ENCODE measurements at places on chromosomes 11 and 22.

DNA sequence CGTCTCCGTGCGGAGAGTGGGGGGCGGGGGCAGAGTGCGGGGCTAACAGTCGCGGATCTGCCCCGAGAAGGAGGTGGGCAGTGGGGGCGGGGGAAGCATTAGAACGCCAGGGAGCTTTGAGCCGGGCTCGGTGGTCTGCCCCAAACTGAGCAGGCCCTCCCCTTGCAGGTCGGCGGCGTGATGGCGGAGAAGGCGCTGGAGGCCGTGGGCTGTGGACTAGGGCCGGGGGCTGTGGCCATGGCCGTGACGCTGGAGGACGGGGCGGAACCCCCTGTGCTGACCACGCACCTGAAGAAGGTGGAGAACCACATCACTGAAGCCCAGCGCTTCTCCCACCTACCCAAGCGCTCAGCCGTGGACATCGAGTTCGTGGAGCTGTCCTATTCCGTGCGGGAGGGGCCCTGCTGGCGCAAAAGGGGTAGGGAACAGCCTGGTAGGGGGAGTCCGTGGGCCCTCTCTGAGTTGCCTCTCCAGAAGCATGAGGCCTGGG lies 979 bp downstream of the ABCG4 start:
- H3K4me3 ChIP-seq, result no peak overlapping the region
- no peaks in the 10 kb centered on the region for H3K4me1 ChIP-seq
- no peak overlapping the region for H3K27ac ChIP-seq

GRCh38 chr11:15969281-15969680 lies 387.1 kb downstream of the SOX6 start:
- H3K4me3 ChIP-seq, result no peak overlapping the region
- no peaks in the 10 kb centered on the region for H3K4me1 ChIP-seq
- no peaks in the 10 kb centered on the region for H3K36me3 ChIP-seq
- DNase-seq, result peak; percentile 43
- H3K27ac ChIP-seq, result no peak overlapping the region
- no peaks in the 10 kb centered on the region for H3K27me3 ChIP-seq

DNA sequence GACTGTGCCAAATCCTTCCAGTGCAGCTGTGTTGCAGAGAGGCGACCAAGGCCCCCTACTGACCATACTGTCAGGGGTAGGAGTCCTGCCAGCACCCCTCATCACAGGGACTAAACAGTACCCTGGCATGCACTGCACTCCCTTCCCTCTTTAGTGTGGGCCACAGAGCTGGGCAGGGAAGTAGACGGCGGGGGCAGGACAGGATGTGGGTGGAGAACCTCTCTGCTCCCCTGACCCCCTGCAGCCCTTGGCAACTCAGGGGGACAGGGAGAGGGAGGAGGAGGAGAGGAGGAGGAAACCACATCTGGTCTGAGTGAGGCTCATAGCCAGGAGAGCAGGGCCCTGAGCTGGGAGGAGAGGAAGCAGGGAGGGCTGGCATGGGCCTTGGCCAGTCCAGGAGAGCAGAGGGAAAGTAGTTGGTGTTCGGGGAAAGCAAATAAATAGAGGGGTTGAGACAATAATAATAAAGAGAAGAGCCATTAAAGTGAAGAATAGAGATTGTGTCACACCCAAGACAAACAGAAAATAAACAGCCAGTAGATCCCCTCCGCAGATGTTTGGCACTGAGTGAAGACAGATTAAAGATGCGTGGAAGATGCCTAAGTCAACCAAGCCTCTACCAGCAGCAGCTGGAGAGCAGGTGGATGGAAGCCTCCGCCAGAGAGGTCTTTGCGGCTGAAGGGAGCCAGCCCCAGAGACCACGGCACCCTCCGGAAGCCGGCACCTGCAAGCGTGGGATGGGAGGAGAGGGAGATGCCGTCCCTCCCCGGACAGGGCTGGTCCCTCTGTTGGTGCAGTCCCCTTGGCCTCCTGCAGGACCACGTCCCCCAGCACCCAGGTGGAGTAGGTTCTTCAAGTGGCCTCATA lies 61.5 kb downstream of the RPUSD4 start:
- DNase-seq, result no peak
- H3K4me1 ChIP-seq, result no peaks in the 10 kb centered on the region
- H3K36me3 ChIP-seq, result no peaks in the 10 kb centered on the region
- no peak overlapping the region for H3K27ac ChIP-seq
- H3K4me3 ChIP-seq, result no peak overlapping the region
- H3K27me3 ChIP-seq, result no peaks in the 10 kb centered on the region

- no peak for DNase-seq
- H3K4me3 ChIP-seq, result no peak overlapping the region
- H3K27me3 ChIP-seq, result no peaks in the 10 kb centered on the region
- H3K4me1 ChIP-seq, result no peaks in the 10 kb centered on the region
- H3K36me3 ChIP-seq, result no peaks in the 10 kb centered on the region
Observed at GRCh38 chr11:4926608-4927007, 2.5 kb upstream of the OR51G1 start.

DNA sequence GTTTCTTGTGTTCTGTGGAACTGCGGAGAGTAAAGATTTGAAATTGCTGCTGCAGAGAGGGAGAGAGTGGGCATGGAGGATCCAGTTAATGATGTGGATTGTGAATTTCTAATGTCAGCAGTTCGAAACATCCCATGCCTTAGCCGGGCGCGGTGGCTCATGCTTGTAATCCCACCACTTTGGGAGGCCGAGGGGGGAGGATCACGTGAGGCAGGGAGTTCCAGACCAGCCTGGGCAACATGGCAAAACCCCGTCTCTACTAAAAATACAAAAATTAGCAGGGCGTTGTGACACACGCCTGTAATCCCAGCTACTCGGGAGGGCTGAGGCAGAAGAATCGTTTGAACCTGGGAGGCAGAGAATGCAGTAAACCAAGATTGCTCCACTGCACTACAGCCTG lies 1.1 kb upstream of the CAVIN3 start:
- H3K27ac ChIP-seq, result peak overlapping the region; percentile 97
- H3K4me3 ChIP-seq, result no peak overlapping the region
- peak; percentile 32 for DNase-seq
- no peaks in the 10 kb centered on the region for H3K27me3 ChIP-seq
- H3K4me1 ChIP-seq, result no peaks in the 10 kb centered on the region

GRCh38 chr11:20070459-20070858 lies 89.8 kb downstream of the DBX1 start:
- H3K36me3 ChIP-seq, result no peaks in the 10 kb centered on the region
- H3K27me3 ChIP-seq, result no peaks in the 10 kb centered on the region
- no peak overlapping the region for H3K4me3 ChIP-seq
- no peak for DNase-seq

DNA sequence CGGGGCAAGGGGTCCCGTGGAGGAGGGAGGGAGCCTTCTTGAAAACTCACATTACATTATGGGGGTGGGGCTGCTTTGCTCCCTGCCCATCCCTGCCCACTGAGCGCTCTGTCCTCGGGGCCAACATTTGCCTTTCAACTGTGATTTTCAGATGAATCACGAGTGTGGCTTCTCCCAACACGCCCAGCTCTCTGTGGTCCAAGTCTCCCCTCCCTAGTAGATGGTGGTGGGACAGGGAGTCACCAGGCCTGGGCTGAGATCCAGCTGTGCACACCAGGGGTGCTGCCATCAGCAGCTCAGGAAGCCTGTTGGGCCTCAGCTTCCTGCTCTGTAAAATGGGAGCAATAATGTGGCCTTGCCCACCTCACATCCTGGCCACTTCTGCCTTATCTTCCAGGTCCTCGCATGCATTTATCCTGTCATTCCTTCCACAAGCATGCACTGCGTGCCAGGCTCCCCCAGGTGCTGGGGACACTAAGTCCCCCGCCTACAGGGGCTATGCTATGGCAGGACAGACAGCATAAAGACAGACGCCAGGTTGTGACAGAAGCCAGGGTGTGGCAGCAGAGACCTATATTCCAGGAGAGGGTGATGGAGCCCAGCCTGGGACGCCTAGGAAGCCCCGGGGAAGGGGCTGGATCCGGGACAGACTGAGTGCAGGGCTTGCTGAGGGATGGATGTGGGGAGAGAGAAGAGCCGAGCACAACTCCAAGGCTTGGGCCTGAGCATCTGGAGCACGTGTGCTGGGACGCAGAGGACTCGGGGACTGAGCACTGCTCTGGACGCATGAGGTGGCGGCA lies 30.5 kb downstream of the NFAM1 start:
- DNase-seq, result no peak
- no peaks in the 10 kb centered on the region for H3K27me3 ChIP-seq
- no peaks in the 10 kb centered on the region for H3K36me3 ChIP-seq

- H3K27ac ChIP-seq, result no peak overlapping the region
- no peaks in the 10 kb centered on the region for H3K27me3 ChIP-seq
- H3K4me3 ChIP-seq, result no peak overlapping the region
- no peak for DNase-seq
- no peaks in the 10 kb centered on the region for H3K36me3 ChIP-seq
Observed at GRCh38 chr11:68988491-68988890, 7.7 kb upstream of the MRGPRD start.

DNA sequence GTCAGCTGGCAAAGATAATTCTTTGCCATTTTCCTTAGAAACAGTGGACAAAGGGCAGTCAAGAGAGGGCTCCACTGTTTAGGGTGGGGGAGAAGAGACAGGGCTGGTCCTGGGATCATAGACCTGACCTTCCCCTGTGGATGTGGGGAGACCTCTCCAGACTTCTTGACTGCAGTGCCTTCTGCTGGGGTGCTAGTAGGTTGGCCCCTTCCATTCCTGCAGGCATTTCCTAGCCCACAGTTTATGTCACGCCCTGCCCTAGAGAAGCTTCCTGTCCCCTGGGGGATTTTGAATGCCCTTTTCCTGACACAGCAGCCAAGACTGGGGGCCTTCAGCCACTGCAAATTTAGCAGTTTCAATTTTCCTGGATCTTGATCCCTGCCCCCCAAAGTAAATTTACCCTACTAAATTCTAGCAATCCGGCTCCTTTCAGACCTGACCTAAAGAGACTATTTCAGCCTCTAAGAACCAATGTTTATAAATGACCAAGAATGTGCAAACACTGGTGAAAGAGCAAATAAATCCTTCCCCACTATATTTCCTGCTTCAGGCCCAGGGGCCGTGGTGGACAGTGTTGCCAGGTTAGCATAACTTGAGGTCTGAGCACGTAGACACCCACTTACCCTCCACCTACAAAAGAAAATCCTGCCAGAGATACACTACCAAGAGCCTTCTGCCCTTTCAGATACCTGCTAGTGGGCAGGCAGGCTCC lies 58.4 kb downstream of the PPFIBP2 start:
- H3K27ac ChIP-seq, result peak overlapping the region; percentile 72
- peaks cover 34% of the 10 kb centered on the region for H3K4me1 ChIP-seq
- H3K4me3 ChIP-seq, result no peak overlapping the region
- no peaks in the 10 kb centered on the region for H3K36me3 ChIP-seq
- DNase-seq, result no peak

DNA sequence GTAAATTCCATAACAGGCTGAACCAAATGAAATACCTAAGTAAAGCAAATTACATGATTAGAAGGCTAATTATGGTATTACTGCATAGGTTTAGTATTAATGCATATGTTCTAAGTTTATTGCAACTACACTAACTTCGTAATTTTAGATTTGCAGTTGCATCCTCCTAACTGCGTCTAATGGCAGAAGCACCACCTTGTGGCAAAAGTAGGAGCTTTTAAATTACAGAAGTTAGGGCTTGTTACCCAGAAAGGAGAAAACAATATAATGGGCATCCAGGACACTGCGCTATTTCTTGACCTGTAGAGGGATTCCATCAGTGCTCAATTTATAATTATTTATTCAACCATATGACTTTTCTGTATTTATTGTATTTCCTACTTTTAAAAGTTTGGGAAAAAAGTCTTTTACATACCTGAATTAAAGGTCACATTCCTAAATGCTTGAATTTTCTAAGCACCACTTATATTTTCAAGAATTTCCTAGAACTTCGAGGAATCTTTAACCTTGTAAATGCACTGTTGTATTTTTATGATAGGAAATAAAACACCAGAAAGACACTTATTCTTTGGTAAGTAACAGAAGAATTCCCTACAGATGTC lies 16.3 kb upstream of the GPR83 start:
- no peaks in the 10 kb centered on the region for H3K27me3 ChIP-seq
- H3K4me1 ChIP-seq, result no peaks in the 10 kb centered on the region
- no peaks in the 10 kb centered on the region for H3K36me3 ChIP-seq
- no peak overlapping the region for H3K27ac ChIP-seq
- DNase-seq, result no peak
- H3K4me3 ChIP-seq, result no peak overlapping the region

GRCh38 chr11:22273781-22274180 lies 64.4 kb upstream of the SLC17A6 start:
- H3K27me3 ChIP-seq, result no peaks in the 10 kb centered on the region
- no peak for DNase-seq
- no peak overlapping the region for H3K4me3 ChIP-seq

- no peak for DNase-seq
- H3K4me1 ChIP-seq, result peaks cover 6% of the 10 kb centered on the region
- H3K27me3 ChIP-seq, result no peaks in the 10 kb centered on the region
- peak overlapping the region; percentile 72 for H3K27ac ChIP-seq
- H3K4me3 ChIP-seq, result no peak overlapping the region
Observed at GRCh38 chr22:40388231-40388630, 17.8 kb downstream of the SGSM3 start.

- no peak for DNase-seq
- no peaks in the 10 kb centered on the region for H3K36me3 ChIP-seq
- no peaks in the 10 kb centered on the region for H3K27me3 ChIP-seq
- H3K4me1 ChIP-seq, result no peaks in the 10 kb centered on the region
- no peak overlapping the region for H3K27ac ChIP-seq
Observed at GRCh38 chr11:104161751-104162450, 2.0 kb downstream of the PDGFD start.

- no peaks in the 10 kb centered on the region for H3K4me1 ChIP-seq
- no peaks in the 10 kb centered on the region for H3K36me3 ChIP-seq
- no peak overlapping the region for H3K4me3 ChIP-seq
Observed at GRCh38 chr11:1317432-1317831, 8.0 kb upstream of the TOLLIP start.

- DNase-seq, result no peak
- H3K4me3 ChIP-seq, result no peak overlapping the region
- no peaks in the 10 kb centered on the region for H3K4me1 ChIP-seq
Observed at GRCh38 chr11:115496892-115497291, 7.3 kb downstream of the CADM1 start.

GRCh38 chr11:77592727-77593126 lies 3.0 kb downstream of the AQP11 start:
- H3K27me3 ChIP-seq, result no peaks in the 10 kb centered on the region
- no peak overlapping the region for H3K4me3 ChIP-seq
- H3K36me3 ChIP-seq, result no peaks in the 10 kb centered on the region
- no peak overlapping the region for H3K27ac ChIP-seq

DNA sequence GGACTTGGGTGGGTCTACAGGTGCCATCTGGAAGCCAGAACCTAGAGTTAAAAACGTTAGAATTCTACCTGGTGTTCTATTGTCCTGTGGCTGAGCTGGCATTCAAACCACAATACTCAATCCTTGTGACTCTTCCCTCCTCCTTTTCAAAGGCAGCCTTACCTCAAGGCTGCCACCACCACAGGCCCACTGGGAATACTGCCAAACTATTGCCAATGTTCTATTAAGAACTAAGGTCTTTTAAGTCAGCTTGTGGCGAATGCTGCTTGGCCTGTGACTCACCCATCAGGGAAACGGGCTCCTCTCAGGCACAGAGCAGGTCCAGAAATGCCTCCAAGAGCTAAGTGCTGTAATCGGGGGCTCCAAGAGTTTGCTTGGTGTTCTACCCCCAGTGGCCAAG lies 1008.4 kb downstream of the JRKL start:
- no peaks in the 10 kb centered on the region for H3K36me3 ChIP-seq
- H3K27me3 ChIP-seq, result no peaks in the 10 kb centered on the region
- no peak overlapping the region for H3K27ac ChIP-seq

GRCh38 chr11:35272391-35272902 lies 133.5 kb downstream of the CD44 start:
- H3K36me3 ChIP-seq, result no peaks in the 10 kb centered on the region
- no peaks in the 10 kb centered on the region for H3K4me1 ChIP-seq
- DNase-seq, result no peak
- no peak overlapping the region for H3K4me3 ChIP-seq
- H3K27me3 ChIP-seq, result no peaks in the 10 kb centered on the region

GRCh38 chr22:22748756-22749155 lies 104.3 kb downstream of the GGTLC2 start:
- H3K27ac ChIP-seq, result no peak overlapping the region
- H3K4me3 ChIP-seq, result no peak overlapping the region
- no peak for DNase-seq
- no peaks in the 10 kb centered on the region for H3K36me3 ChIP-seq
- no peaks in the 10 kb centered on the region for H3K27me3 ChIP-seq

Measured in colonic mucosa (tissue), 4 donors.